ENCODE measurements at places on chromosomes 6 and 20. TPM values are rescaled to one million over a fixed set of nuclear protein-coding genes. Genes with fewer than 3 reads are reported as not detected.

DNA sequence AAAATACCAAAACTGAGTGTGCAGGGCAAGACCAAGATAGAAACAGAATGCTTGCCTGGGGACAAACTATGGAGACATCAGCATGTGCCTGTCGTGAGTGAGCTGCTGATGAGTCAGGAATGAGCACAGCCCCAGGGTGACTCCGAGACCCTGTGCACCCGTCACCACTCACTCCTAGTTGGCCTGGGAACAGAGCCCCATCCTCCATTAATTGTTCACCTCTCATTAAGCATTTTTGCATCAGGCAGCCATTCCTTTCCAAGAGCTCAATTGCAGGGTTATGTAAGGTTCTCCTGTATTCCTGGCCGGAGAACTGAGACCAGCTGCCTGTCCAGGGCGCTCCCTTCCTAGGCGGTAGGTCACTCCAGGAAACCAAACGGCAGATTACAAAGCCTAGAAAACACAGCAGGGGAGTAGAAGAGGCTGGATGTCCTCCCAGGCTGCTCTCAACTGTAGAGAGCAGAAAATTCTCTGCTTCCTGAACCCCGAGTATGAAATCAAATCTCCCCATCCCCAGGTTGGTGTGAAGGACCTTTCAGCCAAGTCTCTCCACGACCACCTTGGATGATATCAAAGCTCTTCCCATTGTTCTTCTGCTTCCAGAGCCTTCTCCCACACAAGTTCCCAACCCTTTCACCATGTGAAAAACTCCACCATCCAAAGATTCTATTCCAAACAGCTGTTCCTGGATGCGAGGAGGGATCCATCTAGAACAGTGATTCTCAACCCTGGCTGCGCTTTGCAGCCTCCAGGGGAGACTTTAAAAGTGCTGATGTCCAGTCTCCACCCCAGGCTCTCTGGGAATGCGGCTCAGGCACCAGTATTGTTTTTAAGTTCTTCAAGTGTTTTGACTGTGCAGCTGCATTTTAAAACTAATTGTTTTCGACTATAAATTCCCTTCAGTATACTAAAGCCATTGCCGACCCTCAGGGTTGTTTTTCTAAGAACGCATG, 532.6 kb upstream of the JARID2 start:
- no peak overlapping the region for H3K27ac ChIP-seq
- DNase-seq = no peak

DNA sequence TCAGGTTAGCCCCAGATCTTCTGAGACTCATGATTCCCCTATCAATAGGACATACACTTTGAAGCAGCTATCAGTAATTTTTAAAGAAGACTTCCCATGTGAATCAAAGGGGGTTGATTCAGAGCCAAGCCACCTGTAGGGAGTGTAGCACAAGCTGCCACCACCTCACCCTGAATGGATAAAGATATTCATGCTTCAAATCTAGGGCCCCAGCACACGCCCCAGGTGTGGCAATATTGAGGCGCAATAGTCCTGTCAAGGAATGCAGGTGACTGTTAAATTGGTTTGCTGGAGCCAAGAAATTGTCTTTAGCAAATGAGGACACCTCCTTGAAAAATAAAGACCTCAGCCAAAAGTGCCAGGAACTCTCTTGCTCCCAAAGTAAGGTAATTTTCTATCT, 404.4 kb downstream of the MAFB start:
- no peak overlapping the region for H3K4me3 ChIP-seq
- no peaks in the 10 kb centered on the region for H3K36me3 ChIP-seq
- peaks cover 10% of the 10 kb centered on the region for H3K27me3 ChIP-seq
- DNase-seq = no peak

GRCh38 chr20:63139356-63139755, 76.6 kb downstream of the YTHDF1 start:
- DNase-seq = no peak
- no peaks in the 10 kb centered on the region for H3K36me3 ChIP-seq
- H3K4me3 ChIP-seq = no peak overlapping the region

DNA sequence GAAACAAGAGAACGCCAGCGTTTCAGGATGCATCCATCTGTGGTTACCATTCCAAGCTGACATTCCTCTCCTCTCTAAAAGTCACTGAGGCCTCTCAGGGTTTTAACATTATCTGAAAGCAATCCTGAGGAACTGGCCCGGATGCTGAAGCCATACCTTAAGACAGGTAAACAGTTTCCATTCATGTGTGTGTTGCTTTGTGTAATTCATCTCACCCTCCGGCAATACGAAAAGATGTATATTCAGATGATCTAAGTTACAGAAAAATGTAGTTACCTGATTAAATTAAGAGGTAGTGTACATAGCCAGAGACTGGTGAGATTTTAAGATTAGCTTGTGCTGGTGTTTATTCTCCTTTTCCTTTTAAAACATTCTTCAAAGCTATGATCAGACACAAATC, 68.4 kb upstream of the BACH2 start:
- peaks cover 8% of the 10 kb centered on the region for H3K4me1 ChIP-seq
- no peak for DNase-seq
- no peak overlapping the region for H3K4me3 ChIP-seq
- H3K36me3 ChIP-seq = peaks cover 1% of the 10 kb centered on the region
- H3K27me3 ChIP-seq = peaks cover 8% of the 10 kb centered on the region

DNA sequence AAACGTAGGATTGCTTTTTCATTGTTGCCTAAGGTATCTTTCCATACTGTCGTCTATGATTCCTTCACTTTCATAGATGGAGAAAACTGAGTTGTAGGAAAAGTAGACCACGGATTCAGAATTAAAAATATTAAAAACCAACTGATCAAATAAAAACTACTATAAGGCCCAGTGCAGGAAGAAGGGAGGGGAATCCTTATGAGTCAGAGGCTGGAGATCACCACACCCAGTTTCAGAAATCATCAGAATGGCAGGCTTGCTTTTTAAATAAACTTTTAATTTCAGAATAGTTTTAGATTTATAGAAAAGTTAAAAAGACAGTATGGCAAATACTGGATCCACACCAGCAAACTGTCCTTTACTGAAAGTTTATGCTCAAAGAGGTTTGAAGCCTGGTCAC, 32.0 kb upstream of the POPDC3 start:
- no peak overlapping the region for H3K27ac ChIP-seq
- H3K4me3 ChIP-seq = no peak overlapping the region
- DNase-seq = no peak
- H3K27me3 ChIP-seq = no peaks in the 10 kb centered on the region

- H3K27ac ChIP-seq = no peak overlapping the region
- H3K27me3 ChIP-seq = peaks cover 18% of the 10 kb centered on the region
- H3K4me3 ChIP-seq = no peak overlapping the region
- no peak for DNase-seq
- H3K36me3 ChIP-seq = no peaks in the 10 kb centered on the region
Measured at GRCh38 chr20:4112481-4113421, 97.4 kb upstream of the RNF24 start.

The TOMM34 gene
- total RNA-seq = 40.9 TPM

The RAET1G gene
- total RNA-seq = not detected

The HAO1 gene
- total RNA-seq = not detected

The MMP24 gene
- 3.4 TPM for total RNA-seq
